ENCODE measurements at places on chromosomes 16 and 17. TPM values are rescaled to one million over a fixed set of nuclear protein-coding genes. Genes with fewer than 3 reads are reported as not detected.

Gene ZNF668
- 9.0 TPM for total RNA-seq

Gene PPY
- total RNA-seq, result not detected

Gene SPHK1
- total RNA-seq, result 1.6 TPM

Gene GPRC5C
- total RNA-seq, result 5.3 TPM

Gene CA4
- total RNA-seq, result 0.41 TPM

Gene ACOX1
- 98.2 TPM for total RNA-seq

Gene HOXB13
- not detected for total RNA-seq

Gene CEP112
- 13.5 TPM for total RNA-seq

Gene MT1X
- total RNA-seq, result 7.7 TPM

Gene SGF29
- total RNA-seq, result 21.6 TPM

Gene TNK1
- 0.82 TPM for total RNA-seq

Gene NECAB2
- total RNA-seq, result 6.9 TPM

Gene TBC1D3I
- total RNA-seq, result under 0.01 TPM

Gene UTP18
- 70.5 TPM for total RNA-seq

Gene NOD2
- total RNA-seq, result under 0.01 TPM

Gene CSH1
- not detected for total RNA-seq

Gene DHRS7C
- not detected for total RNA-seq

Gene CD300LD
- total RNA-seq, result not detected

Gene VASN
- 1.6 TPM for total RNA-seq

Gene FSCN2
- 4.9 TPM for total RNA-seq

Gene HSD17B2
- under 0.01 TPM for total RNA-seq

Gene CACNG5
- 2.9 TPM for total RNA-seq

Gene DNASE1L2
- 2.4 TPM for total RNA-seq

Gene MT1A
- not detected for total RNA-seq

Gene ARHGAP27
- total RNA-seq, result 1.2 TPM

Gene TBC1D3G
- not detected for total RNA-seq

Gene CHMP6
- total RNA-seq, result 10.2 TPM

Gene HOXB5
- total RNA-seq, result not detected

Gene TMEM235
- total RNA-seq, result not detected

Gene WIPF2
- 5.3 TPM for total RNA-seq

Gene FNDC8
- total RNA-seq, result not detected

Gene MARCHF10
- 0.41 TPM for total RNA-seq
